NCI-H748 treated with DMSO at 0.1 percent for 48 hours (cell line): ENCODE measurements at places on chromosomes 6 and 20.

DNA sequence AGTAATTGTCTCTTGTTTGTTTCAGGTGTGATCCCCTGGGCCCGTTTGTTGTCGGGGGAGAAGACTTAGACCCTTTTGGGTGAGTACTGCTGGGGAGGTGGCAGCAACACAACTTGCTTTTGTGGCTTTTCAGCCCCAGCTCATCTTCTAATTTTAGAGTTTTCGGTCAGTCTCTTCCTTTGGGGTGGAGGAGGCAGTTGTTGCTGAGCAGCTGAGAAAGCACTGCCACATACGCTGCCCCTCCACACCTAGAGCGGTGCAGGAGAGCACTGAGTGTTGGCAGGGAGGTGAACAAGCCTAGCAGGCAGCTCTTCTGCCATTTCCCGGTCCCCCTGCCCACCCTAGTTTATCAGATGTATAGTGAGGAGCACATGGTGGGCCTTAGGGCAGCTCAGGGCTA, 21.7 kb downstream of the TMEM74B start:
- no peak for DNase-seq

DNA sequence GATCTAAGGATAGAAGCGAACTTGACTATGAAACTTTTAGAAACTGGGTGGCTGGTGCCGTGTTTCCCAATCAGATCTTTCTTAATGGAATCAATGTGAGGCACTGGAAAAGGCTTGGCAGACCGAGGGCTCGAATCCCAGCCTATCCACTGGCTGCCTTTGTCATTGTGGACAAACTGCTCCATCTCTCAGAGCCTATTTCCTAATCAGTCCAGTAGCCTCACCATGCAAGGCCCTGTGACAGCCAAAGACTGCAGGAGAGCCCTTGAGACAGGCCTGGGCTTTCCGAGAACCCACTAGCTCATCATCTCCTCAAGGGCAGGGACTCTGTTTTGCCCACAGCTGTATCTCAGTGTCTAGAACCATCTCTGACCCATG, 43.4 kb downstream of the SPDEF start:
- DNase-seq: no peak

- no peak for DNase-seq
Measured at GRCh38 chr6:138873191-138873590, 77.3 kb downstream of the ECT2L start.

DNA sequence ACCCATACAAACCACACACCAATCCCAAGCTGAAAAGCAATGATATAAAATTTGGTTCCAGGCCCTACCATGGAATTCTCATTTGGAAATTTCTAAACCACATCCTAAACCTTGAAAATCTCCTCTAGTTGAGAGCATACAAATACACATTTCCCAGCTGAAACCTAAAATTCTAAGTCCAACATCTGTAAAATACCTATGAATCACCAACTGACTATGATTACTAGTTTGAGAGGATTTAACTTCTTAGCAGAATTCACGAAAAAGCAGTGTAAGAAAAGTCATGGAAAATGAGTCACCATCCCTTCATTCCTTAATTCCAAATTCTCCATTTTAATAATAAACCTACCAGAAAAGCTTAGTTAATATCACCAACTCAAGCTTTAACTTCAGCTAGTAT, 15.4 kb downstream of the RANBP9 start:
- DNase-seq: no peak

DNA sequence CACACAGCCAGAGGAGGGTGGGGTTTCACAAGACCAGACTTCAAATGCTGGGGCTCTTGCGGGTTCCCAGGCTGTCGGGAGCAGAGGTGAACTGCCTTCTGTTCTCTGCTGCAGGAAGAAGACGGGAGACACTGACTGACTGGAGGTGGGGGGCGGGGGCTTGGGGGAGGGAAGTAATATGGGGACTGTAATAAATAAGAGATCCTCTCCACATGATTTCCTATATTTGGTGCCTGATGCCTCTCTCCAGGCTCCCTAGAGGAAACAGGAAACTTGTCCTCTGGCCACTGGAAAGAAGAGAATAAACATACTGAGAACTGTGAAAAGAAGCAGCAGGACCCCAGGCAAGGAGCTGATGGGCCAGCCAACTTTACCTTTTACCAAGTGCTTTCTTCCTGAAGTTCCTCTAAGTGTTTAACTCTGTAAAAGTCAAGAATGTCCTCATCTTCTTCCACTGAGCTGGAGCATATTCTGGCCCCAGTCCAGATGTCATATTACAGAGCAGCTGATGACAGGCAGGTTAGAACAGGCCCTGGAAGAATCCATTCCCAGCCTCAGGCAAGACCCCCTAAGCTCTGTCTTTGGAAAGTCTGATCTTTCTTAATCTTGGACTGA, 33.2 kb upstream of the ADGRF5 start:
- DNase-seq: no peak

- no peak for DNase-seq
Measured at GRCh38 chr6:121497970-121498375, 62.5 kb downstream of the GJA1 start.

DNA sequence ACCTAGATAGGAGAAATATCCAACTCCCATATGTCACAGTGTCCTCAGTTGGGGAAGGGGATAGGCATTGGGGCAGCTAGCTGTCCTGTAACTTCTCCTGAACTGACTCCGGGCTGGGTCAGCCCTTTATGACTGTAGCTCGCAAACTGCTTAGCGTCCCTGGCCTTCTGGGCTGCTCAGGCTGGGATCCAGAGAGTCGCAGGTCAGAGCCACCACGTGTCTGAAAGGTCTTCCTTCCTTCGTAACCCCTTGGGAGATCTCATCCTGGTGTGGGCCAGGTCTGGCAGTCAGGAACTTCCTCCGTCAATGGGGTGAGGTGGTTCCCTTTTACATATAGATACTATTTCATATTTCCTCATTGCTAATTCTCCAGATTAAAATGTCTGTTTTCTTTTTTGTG, 28.8 kb upstream of the HINT3 start:
- DNase-seq: no peak

- DNase-seq: no peak
Measured at GRCh38 chr20:49890471-49891361, 24.6 kb downstream of the SPATA2 start.

GRCh38 chr6:47680051-47680450, 18.3 kb upstream of the ADGRF4 start:
- peak; percentile 94 for DNase-seq

GRCh38 chr6:121520337-121521163, 85.1 kb downstream of the GJA1 start:
- DNase-seq: no peak

- DNase-seq: no peak
Measured at GRCh38 chr6:34858681-34859080, 29.2 kb downstream of the TAF11 start.

DNA sequence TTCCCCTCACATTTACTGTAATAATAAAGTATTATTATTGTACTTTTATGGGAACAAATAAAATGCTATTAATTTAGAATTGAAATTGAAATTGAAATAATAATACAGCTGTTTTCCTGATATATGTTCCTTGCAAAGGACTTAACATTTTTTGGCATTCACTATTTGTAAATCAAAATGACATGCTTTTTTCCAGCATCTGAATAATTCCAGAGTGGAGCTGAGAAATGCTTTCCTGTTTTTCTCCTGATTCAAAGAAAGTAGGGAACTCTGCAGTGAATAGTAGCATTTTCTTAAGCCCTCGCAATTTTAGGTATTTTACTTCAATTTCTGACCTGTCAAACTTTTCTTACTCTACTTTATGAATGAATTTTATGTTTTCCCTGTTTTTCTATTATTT, 72.1 kb downstream of the PHACTR2 start:
- DNase-seq: no peak

GRCh38 chr6:136767570-136768309, 24.5 kb downstream of the MAP3K5 start:
- DNase-seq: no peak

GRCh38 chr20:3121271-3121911, 36.9 kb upstream of the AVP start:
- DNase-seq: no peak

DNA sequence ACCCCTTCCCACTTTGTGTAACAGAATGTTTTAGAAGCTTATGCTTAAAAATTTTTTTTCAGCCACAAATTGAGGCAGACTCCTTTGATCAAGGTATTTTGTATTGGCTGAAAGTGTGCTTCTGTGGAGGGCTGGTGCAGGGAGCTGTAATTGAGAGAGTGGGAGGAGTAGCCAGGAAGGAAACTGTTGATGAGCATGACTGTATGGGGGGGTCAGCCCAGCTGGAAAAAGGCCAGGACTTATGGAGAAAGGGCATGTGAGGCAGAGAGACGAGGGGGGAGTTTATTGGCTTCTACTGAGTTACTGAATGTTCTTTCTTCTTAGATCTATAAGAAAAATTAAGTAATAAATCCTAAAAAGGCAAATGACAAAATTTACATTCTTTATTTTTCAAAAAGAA, 13.4 kb downstream of the RFPL4B start:
- no peak for DNase-seq

DNA sequence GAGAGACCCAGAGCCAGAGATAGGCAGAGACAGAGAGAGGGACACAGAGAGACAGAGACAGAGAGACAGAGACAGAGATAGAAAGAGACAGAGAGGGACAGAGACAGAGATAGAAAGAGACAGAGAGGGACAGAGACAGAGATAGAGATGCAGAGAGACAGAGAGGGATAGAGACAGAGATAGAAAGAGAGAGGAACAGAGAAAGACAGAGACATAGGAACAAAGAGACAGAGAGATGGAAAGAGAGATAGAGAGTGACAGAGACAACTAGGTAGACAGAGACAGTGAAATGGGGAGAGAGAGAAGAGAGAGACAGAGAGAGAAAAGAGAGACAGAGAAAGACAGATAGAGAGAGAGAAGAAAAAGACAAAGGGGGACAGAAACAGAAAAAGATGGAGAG, 165.4 kb upstream of the FOXQ1 start:
- DNase-seq: no peak

DNA sequence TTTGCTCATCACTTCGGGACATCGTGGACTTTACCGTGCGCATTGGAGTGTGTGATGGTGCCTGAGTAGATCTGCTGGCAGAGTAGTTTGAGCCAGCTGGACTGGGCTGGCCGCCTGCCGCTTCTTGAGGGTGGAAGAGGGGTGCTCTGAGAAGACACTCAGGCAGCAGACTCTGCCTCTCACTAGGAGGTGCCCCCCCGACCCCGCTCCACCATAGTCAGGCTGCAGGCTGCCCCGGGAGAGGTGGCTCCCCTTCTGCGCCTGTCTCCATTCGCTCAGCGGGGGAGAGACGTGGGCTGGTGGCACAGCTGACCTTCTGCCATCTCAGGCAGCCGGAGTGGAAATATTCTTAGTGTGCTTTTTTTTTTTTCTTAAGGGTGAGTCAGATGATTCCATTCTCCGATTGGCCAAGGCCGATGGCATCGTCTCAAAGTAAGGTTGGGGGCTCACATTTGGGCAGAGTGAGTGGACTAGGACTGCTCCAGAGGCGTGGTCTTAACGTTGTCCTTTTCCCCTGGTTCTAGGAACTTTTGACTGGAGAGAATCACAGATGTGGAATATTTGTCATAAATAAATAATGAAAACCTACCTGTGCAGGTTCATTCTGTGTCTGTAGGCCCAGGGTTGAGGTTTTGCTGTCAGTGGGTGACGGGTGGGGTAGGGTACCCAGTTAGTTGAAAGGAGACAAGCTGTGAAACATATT, 1.2 kb downstream of the RPS21 start:
- DNase-seq: no peak

DNA sequence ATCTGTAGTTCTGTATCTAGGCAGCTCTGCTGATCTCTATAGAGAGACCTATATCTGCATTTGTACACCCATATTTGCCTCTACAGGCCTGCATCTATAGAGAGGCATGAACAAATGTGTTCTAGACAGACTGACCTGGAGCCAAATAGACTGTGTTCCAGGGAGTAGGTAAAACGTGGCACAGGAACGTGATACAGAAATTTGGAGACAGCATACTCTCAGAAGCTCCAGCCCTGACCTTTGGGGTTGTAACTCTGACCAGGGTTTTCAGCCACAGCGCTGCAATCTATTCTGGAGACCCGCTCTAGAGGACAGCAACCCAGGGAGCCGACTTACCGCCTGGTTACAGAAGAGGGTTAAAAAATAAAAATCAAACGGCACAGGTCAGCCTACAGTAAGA, 983 bp downstream of the RBBP9 start:
- peak; percentile 61 for DNase-seq

DNA sequence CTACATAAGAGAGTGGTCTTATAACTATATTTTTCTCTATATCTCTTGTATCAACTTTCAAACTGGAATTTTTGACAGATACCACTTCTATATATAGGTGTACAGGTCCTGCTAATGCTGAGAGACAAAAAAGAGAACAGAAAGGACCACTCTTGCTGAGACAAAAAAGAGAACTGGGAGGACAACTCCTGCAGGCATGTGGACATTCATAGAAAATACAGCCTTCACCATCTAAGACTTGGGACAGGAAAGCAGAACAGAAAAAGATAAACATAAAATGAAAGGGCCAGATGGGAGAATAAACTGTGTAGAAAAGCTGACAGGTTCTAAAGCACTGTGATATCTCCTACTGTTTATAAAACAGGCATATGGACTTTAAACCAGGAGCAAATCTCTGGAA, 541.0 kb upstream of the ADGRB3 start:
- no peak for DNase-seq

DNA sequence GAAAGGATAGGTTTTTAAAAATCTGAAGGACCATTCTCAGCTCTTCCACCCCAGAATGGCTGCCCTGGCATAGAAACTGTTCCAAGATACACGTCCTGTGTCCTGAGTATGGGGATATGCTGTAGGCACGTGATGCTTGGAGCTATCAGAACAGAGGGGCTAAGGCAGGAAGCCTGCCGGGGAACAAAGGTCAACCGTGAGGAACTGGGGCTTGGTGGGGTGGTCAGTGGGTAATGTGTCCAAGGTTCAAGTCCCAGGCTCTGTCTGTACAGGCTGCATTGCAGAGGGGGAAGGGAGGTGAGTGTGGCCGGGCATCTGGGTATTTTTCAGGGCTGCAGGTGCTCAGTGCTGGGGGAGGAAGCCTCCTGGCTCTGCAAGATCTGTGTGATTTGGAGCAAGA, 479.6 kb upstream of the CHD6 start:
- no peak for DNase-seq

DNA sequence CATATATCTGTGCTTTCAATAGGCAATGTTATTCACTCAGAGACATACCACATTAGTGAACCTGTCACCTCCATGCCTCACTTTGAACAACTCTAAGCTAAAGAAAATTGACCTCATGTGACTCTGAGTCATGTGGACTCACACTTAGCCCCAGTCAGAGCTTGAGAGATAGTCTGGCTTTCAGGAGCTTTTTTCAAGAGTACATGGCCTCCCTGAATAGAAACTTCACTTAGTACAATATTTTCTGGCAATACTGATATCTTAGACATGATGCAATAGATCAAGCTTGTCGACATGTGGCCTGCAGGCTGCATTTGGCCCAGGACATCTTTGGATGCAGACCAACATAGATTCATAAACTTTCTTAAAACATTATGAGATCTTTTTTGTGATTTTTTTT, 8.5 kb downstream of the SPTLC3 start:
- no peak for DNase-seq

- no peak for DNase-seq
Measured at GRCh38 chr20:60752741-60753420, 499.2 kb upstream of the CDH4 start.

- DNase-seq: no peak
Measured at GRCh38 chr6:149445573-149445972, 39.2 kb downstream of the ZC3H12D start.

GRCh38 chr20:59470521-59470920, 133.8 kb upstream of the PHACTR3 start:
- DNase-seq: no peak

- no peak for DNase-seq
Measured at GRCh38 chr6:154430481-154430919, 73.9 kb upstream of the IPCEF1 start.
